Pancreas (tissue), 10 donors: ENCODE measurements at places on chromosomes 3 and 15. TPM values are rescaled to one million over a fixed set of nuclear protein-coding genes. Genes with fewer than 3 reads are reported as not detected.

- no peak overlapping the region for H3K4me3 ChIP-seq
- peak; percentile 16 for DNase-seq
- H3K36me3 ChIP-seq = no peaks in the 10 kb centered on the region
- H3K27ac ChIP-seq = no peak overlapping the region
- H3K4me1 ChIP-seq = no peaks in the 10 kb centered on the region
Measured at GRCh38 chr15:99983171-99983885, 250.1 kb upstream of the LYSMD4 start.

- H3K4me1 ChIP-seq = no peaks in the 10 kb centered on the region
- no peaks in the 10 kb centered on the region for H3K36me3 ChIP-seq
Measured at GRCh38 chr15:27681038-27681437, 418.1 kb downstream of the OCA2 start.

DNA sequence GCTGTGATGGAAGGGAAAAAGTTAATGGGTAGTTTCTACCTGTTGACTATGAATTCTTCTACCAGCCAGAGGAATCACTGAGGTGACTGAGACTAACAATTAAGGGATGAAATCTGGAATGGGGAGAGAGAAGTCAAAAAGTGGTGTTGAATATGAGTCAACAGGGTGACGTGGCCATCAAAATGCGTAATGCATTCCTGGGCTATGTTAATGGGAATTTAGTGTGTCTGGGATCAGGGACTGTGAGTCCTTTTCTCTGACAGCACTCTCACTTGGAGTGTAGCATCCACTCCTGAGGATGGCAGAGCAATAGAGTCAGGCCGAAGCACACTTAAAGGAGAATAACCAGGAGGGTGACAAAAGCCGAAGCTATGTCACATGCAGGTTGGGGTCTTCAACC lies 60.4 kb downstream of the MESD start:
- H3K27me3 ChIP-seq = no peaks in the 10 kb centered on the region
- H3K4me3 ChIP-seq = no peak overlapping the region
- H3K4me1 ChIP-seq = no peaks in the 10 kb centered on the region
- H3K36me3 ChIP-seq = no peaks in the 10 kb centered on the region
- no peak overlapping the region for H3K27ac ChIP-seq

DNA sequence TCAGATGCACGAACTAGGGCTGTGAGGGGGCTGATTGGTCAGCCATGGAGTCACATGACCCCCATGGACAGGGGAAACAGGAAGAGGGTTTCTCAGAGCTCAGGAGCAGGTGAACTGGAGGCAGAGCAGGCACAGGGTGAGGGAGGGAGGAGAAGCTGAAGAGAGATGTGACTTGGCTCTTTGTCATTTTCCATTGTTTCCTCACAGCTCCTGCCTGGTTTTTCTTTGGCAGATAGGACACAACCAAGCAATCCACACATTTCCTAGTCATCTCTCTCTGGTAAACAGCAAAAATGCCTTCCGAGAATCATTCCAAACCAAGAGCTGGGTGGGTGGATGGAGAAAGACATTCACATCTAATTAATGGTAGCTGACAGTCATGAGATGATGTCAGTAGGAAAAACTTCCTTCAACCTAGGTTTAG lies 43.4 kb upstream of the LMCD1 start:
- no peaks in the 10 kb centered on the region for H3K36me3 ChIP-seq
- H3K4me1 ChIP-seq = no peaks in the 10 kb centered on the region
- DNase-seq = no peak

Gene CPEB1
- 1.6 TPM for total RNA-seq

Gene UROC1
- total RNA-seq = not detected

- no peak overlapping the region for H3K4me3 ChIP-seq
- no peaks in the 10 kb centered on the region for H3K27me3 ChIP-seq
- no peak for DNase-seq
- no peaks in the 10 kb centered on the region for H3K4me1 ChIP-seq
- H3K27ac ChIP-seq = no peak overlapping the region
Measured at GRCh38 chr3:33317963-33318709, 40.9 kb downstream of the FBXL2 start.

GRCh38 chr3:61173676-61174075 lies 77.6 kb downstream of the FHIT start:
- H3K27me3 ChIP-seq = no peaks in the 10 kb centered on the region
- H3K4me3 ChIP-seq = no peak overlapping the region
- H3K27ac ChIP-seq = no peak overlapping the region
- H3K36me3 ChIP-seq = no peaks in the 10 kb centered on the region
- no peaks in the 10 kb centered on the region for H3K4me1 ChIP-seq
- DNase-seq = no peak

- peaks cover 11% of the 10 kb centered on the region for H3K36me3 ChIP-seq
- no peak overlapping the region for H3K4me3 ChIP-seq
- no peak overlapping the region for H3K27ac ChIP-seq
- DNase-seq = no peak
- no peaks in the 10 kb centered on the region for H3K27me3 ChIP-seq
- no peaks in the 10 kb centered on the region for H3K4me1 ChIP-seq
Measured at GRCh38 chr15:72344602-72345001, 24.6 kb upstream of the CELF6 start.

GRCh38 chr15:38652998-38653397 lies 88.4 kb upstream of the RASGRP1 start:
- H3K4me1 ChIP-seq = no peaks in the 10 kb centered on the region
- H3K27ac ChIP-seq = no peak overlapping the region
- no peak for DNase-seq
- no peak overlapping the region for H3K4me3 ChIP-seq
- no peaks in the 10 kb centered on the region for H3K36me3 ChIP-seq

Gene PFN2
- total RNA-seq = 33.1 TPM

Gene LRTM1
- total RNA-seq = not detected

GRCh38 chr3:35965908-35966307 lies 326.6 kb downstream of the ARPP21 start:
- no peaks in the 10 kb centered on the region for H3K36me3 ChIP-seq
- H3K4me1 ChIP-seq = no peaks in the 10 kb centered on the region
- H3K27me3 ChIP-seq = no peaks in the 10 kb centered on the region
- no peak overlapping the region for H3K27ac ChIP-seq

Gene CERS3
- total RNA-seq = not detected

- H3K36me3 ChIP-seq = no peaks in the 10 kb centered on the region
- H3K27ac ChIP-seq = no peak overlapping the region
- no peaks in the 10 kb centered on the region for H3K27me3 ChIP-seq
- H3K4me3 ChIP-seq = no peak overlapping the region
- H3K4me1 ChIP-seq = no peaks in the 10 kb centered on the region
- no peak for DNase-seq
Measured at GRCh38 chr3:158333736-158334135, 223.8 kb downstream of the RSRC1 start.

- H3K4me1 ChIP-seq = no peaks in the 10 kb centered on the region
- H3K36me3 ChIP-seq = peaks cover 35% of the 10 kb centered on the region
- no peaks in the 10 kb centered on the region for H3K27me3 ChIP-seq
- peak overlapping the region; percentile 75 for H3K27ac ChIP-seq
Measured at GRCh38 chr3:39096775-39097174, 10.7 kb downstream of the GORASP1 start.

Gene TRAIP
- 0.83 TPM for total RNA-seq

DNA sequence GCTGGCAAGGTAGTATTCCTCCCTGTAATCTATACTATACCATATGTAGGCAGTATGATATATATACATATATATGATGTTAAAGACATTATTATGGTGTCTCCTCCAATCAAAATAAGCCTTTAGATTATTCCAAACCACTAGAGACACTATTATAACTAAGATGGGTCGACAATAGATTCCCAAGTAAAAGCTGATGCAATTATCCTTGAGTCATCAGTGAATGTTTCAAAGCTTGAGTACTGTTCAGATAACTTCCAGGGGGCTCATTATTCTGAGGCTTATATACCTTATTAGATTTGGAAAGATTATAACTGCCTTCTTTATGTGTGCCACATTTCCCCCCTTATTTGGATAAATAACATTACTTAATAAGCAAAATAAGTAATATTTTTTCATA lies 11.9 kb upstream of the C3orf38 start:
- H3K4me3 ChIP-seq = no peak overlapping the region
- H3K36me3 ChIP-seq = peaks cover 3% of the 10 kb centered on the region
- no peaks in the 10 kb centered on the region for H3K4me1 ChIP-seq
- no peak for DNase-seq

Gene SYNPR
- not detected for total RNA-seq

Gene ARHGEF26
- total RNA-seq = 6.5 TPM

Gene HEG1
- 22.7 TPM for total RNA-seq

Gene SNX33
- 13.4 TPM for total RNA-seq

Gene SPCS1
- 58.2 TPM for total RNA-seq

Gene PLSCR2
- total RNA-seq = 1.2 TPM

- H3K27ac ChIP-seq = no peak overlapping the region
- no peaks in the 10 kb centered on the region for H3K36me3 ChIP-seq
- no peak for DNase-seq
- H3K4me1 ChIP-seq = no peaks in the 10 kb centered on the region
- H3K27me3 ChIP-seq = no peaks in the 10 kb centered on the region
- no peak overlapping the region for H3K4me3 ChIP-seq
Measured at GRCh38 chr3:31878231-31878838, 102.7 kb downstream of the OSBPL10 start.

DNA sequence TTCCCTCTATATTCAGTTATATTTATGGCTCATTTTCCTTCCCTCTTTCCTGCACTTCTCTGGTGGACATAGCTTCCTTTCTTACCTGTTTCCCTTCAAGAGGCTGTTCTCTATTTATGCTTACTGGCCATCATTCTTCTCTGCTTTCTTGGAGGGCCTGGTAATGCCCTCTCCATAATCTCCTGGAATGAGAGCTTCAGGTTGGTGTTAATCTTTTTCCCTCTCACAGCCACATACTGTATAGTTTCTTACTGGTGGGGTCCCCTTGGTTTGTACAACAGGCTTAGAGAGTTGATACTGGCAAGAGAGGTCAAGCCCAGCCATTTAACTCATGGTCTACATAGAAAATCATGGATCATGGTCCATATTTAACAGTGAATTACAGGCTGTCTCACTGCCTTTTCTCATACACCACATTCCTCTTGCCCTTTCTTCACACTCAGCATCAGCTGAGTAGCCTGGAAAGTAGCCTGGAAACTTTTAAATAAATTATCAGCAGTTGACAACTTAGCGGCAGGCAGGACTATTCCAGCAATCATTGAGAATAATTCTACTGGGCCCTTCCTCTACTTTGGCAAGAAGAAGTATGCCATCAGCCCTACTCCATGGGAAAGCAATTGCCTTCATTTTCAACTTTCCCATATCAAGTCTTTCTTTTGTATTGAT lies 38.0 kb upstream of the DPH6 start:
- H3K27me3 ChIP-seq = no peaks in the 10 kb centered on the region
- H3K36me3 ChIP-seq = no peaks in the 10 kb centered on the region
- no peak overlapping the region for H3K4me3 ChIP-seq
- no peak overlapping the region for H3K27ac ChIP-seq

DNA sequence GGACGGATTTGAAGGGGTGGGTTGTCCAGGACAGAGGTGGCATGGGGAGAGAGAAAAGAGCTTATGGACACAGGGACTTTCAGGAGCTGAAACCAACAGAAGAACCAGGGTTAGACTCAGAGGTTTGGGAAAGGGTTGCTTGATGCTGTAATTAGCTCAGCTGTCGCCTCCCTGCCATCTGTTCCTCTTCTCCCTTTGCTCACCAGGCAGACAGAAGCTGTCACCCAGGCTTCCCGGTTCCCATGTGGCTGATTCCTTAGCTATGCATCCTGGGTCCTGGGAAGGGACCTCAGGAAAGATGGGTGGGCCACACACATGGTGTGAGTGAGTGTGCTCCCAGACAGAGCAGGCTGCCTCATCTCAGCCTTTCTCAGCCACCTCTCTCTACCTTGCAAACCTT lies 14.1 kb downstream of the PTPN23 start:
- no peaks in the 10 kb centered on the region for H3K36me3 ChIP-seq
- no peaks in the 10 kb centered on the region for H3K27me3 ChIP-seq
- H3K27ac ChIP-seq = peak overlapping the region; percentile 16
- DNase-seq = no peak
- H3K4me3 ChIP-seq = no peak overlapping the region
- H3K4me1 ChIP-seq = peaks cover 6% of the 10 kb centered on the region

Gene OIP5
- 0.32 TPM for total RNA-seq

DNA sequence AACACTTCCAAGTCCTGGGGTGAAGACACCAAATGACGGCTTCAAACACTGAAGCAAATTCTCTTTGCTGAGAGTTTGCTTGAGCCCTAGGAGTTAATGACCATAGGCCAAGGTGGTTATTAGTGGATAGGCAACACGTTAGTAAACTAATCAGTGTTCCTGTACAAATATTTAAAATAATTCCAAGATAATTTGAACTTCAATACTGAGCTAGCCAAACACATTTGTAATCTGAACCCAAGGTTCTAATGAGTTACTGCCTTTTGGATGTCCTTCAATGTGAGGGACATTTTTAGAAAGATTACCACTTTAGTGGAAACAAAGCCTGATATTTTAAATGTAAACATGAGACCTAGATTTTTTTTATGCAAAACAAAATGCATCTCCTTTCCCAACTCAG lies 94.6 kb downstream of the THRB start:
- H3K27me3 ChIP-seq = no peaks in the 10 kb centered on the region
- peaks cover 12% of the 10 kb centered on the region for H3K4me1 ChIP-seq
- no peak for DNase-seq
- H3K36me3 ChIP-seq = no peaks in the 10 kb centered on the region

DNA sequence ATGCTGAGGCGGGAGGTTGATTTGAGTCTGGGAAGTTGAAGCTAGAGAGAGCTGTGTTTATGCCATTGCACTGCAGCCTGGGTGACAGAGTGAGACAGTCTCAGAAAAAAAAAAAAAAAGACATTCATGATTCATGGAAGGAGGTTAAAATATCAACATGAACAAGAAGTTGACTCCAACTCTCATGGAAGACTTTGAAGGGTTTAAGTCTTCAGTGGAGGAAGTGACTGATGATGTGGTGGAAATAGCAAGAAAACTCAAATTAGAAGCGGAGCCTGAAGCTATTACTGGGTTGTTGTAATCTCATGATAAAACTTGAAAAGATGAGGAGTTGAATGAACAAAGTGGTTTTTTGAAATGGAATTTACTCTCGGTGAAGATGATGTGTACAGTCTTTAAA lies 491.8 kb downstream of the SQOR start:
- H3K27ac ChIP-seq = no peak overlapping the region
- H3K27me3 ChIP-seq = no peaks in the 10 kb centered on the region
- no peak overlapping the region for H3K4me3 ChIP-seq
- H3K36me3 ChIP-seq = no peaks in the 10 kb centered on the region
- no peaks in the 10 kb centered on the region for H3K4me1 ChIP-seq

- no peak overlapping the region for H3K4me3 ChIP-seq
- H3K27ac ChIP-seq = no peak overlapping the region
- H3K27me3 ChIP-seq = no peaks in the 10 kb centered on the region
- H3K36me3 ChIP-seq = no peaks in the 10 kb centered on the region
Measured at GRCh38 chr3:180700941-180701340, 21.7 kb upstream of the CCDC39 start.

Gene CAND2
- total RNA-seq = 3.4 TPM

GRCh38 chr3:65935724-65936123 lies 103.0 kb downstream of the MAGI1 start:
- H3K27ac ChIP-seq = no peak overlapping the region
- no peaks in the 10 kb centered on the region for H3K36me3 ChIP-seq
- H3K27me3 ChIP-seq = no peaks in the 10 kb centered on the region

DNA sequence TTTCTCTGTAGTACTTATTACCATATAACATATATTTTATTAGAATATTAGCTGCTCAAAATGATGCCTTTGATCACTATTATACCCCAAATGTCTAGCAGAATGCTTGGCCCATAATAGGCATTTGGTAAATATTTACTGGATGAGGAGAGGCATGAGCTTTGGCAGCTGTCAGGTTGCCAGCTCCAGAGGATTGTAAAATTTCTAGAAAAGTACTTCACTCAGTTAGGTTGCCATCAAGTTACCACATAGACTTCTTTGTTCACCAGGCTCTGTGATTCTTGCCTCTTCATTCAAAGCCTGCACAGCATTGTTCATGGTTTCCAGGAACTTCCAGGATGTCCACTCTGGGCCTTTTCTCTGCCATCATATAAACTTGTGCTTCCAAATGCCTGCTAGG lies 582.8 kb downstream of the PDCD6IP start:
- H3K36me3 ChIP-seq = no peaks in the 10 kb centered on the region
- no peaks in the 10 kb centered on the region for H3K4me1 ChIP-seq
